ENCODE measurements at places on chromosomes 5 and 9. TPM values are rescaled to one million over a fixed set of nuclear protein-coding genes. Genes with fewer than 3 reads are reported as not detected.
A peak's percentile ranks its signal among the peaks of the same experiment; 100 is the strongest.

The G3BP1 gene
- polyA plus RNA-seq: 32.8 TPM

The ORM2 gene
- not detected for polyA plus RNA-seq

The CDX1 gene
- polyA plus RNA-seq: 0.22 TPM

The SPINK5 gene
- polyA plus RNA-seq: not detected

The TRIP13 gene
- 16.3 TPM for polyA plus RNA-seq

The ABO gene
- polyA plus RNA-seq: not detected

The ACOT12 gene
- polyA plus RNA-seq: not detected

The SLC27A6 gene
- polyA plus RNA-seq: 0.02 TPM

The LCN6 gene
- polyA plus RNA-seq: not detected

The LTC4S gene
- 0.72 TPM for polyA plus RNA-seq

The SLC34A1 gene
- not detected for polyA plus RNA-seq

The OGN gene
- not detected for polyA plus RNA-seq

The PAEP gene
- polyA plus RNA-seq: not detected

- DNase-seq: peak; percentile 82
Measured at GRCh38 chr5:53027913-53028312, 38.8 kb downstream of the ITGA2 start.

GRCh38 chr9:89574309-89574708 is 30.5 kb upstream of the GADD45G start:
- DNase-seq: no peak

DNA sequence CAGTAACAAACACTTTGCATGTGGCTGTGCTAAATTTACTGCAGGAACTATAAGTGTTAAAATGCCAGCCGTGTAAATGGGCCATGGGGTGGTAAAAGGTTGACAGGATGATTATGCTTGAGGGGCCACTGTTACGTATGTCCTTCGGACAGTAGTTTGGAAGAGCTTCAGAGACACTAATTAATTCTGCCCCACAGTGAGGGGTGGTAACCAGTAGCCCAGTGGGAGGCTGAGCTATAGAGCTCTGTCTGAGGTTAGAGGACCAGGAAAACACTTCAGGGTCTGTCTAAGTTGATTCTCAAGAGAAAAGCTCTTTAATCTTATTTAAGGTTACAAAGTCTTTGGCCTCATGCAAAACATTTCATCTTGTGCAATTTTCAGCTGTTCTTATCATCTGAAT is 176.6 kb downstream of the DMRTA1 start:
- DNase-seq: no peak

GRCh38 chr5:150062216-150062922 is 24.0 kb downstream of the CSF1R start:
- DNase-seq: peak; percentile 52

- no peak for DNase-seq
Measured at GRCh38 chr9:129999141-129999510, 43.9 kb downstream of the FNBP1 start.

DNA sequence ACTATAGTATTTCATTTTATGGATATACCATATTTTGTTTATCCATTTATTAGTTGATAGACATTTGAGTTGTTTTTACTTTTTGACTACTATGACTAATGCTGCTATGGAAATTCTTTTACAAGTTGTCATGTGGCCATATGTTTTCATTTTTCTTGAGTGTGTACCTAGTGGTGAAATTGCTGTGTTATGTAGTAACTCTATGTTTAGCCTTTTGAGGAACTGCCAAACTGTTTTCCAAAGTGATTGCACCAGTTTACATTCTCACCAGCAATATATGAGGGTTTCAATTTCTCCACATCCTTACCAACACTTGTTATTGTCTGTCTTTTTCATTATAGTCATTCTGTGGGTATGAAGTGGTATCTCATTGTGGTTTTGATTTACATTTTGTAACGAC is 75.4 kb downstream of the GRIA1 start:
- DNase-seq: peak; percentile 76

- no peak for DNase-seq
Measured at GRCh38 chr9:129501771-129502319, 119.1 kb downstream of the C9orf50 start.

DNA sequence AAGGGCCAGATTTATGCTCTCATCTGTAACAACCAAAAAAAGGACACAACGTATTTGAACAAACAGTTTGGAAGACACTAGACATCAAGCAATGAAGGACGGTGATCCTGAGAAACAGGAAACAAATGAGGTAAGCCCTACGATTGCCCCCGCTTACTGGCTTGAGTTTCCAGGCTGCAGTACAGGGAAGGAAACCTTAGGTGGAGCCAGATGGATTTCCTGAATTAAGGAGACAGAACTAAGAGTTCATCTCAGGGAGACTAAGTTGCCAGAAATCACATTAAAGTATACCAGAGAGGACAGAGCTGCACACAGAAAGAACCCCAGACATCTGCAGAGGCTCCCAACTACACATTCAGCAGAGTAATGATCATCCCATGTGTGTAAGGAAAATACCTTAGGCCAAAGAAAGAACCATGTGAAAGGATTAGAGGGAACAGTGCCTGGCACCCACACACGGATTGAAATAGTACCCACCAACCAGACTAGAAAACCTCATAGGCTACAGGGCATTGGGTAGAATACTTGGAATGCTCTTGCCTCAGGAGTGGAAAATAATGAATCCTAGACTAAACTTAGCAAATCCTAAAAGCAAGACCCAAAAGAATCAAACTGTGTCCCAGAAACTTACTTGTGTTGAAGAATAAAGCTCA is 99.3 kb upstream of the NIPBL start:
- peak; percentile 27 for DNase-seq

- DNase-seq: no peak
Measured at GRCh38 chr9:19642256-19642655, 146.6 kb downstream of the SLC24A2 start.

- no peak for DNase-seq
Measured at GRCh38 chr5:40675396-40676133, 4.2 kb upstream of the PTGER4 start.

GRCh38 chr5:33180900-33181299 is 259.9 kb upstream of the TARS1 start:
- peak; percentile 70 for DNase-seq

GRCh38 chr9:18579536-18579935 is 105.6 kb downstream of the ADAMTSL1 start:
- DNase-seq: no peak

- no peak for DNase-seq
Measured at GRCh38 chr9:26331223-26331622, 561.4 kb downstream of the CAAP1 start.

GRCh38 chr5:121158451-121158850 is 693.2 kb upstream of the FTMT start:
- DNase-seq: no peak

DNA sequence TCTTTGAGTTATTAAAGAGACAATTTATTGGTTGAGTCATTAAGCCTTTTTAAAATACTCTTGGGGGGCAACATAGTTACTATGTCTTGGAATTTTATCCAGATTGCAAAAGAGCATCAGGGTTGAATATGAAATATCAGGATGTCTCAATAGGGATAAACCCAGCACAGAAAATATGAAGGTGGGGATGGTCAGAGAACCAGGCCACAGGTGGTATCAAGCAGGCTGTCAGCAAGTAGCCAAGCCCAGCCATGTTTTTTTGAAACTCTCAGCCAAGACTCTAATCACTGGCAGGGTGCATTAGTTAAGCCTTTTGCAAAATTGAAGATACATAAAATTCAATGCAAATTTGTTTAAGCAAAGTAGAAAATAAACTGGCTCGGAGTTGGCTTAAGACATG is 468.9 kb downstream of the DTWD2 start:
- DNase-seq: no peak

- no peak for DNase-seq
Measured at GRCh38 chr9:76203373-76203772, 190.9 kb downstream of the RFK start.

DNA sequence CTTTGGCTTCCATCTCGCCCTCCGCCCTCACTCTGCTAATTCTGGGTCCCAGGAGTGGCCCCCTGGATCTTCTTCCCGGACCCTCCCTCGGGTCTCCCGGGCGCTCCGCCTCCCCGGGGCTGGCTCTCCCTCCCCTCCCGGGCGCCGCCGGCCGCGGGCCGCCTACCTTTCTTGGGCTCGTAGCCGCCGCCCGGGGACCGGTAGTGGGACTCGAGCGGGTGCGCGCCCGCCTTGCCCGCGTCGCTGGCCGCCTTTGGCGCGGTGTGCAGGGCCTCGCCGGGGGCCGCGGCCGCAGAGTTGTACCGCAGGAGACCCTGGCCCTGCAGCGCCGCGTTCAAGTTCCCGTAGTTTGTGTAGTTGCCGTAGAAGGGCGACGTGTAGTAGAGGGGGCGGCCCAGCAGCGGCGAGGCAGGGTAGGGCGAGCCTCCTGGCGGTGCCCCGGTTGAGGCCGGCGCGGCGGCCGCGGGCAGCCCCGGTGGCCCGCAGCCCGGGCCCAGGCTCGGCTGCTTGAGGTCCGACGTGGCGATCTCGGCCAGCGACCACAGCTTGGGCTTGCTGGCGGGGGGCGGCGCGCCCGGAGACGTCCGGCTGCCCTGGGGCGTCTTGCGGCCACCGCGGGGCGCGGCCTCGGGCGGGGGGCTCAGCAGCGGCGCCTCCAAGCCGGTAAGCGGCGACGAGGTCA is 3.2 kb downstream of the IRX2 start:
- DNase-seq: no peak

DNA sequence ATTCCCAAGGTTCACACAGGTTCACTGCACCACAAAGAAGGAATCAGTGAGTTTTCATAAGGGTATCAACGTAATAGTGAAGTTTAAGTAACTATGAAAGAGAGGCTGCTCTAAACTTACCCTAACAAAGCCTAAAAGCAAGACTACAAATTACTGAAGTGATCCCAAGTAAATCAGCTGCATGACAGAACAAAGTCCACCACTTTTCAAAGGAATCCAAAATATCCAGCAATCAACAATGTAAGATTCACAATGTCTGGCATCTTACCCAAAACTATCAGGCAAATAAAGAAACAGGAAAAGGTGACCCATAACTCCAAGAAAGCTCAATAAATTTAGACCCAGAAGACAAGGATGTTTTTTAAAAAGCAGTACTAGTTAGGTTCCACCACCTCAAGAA is 70.1 kb downstream of the GNAQ start:
- no peak for DNase-seq

DNA sequence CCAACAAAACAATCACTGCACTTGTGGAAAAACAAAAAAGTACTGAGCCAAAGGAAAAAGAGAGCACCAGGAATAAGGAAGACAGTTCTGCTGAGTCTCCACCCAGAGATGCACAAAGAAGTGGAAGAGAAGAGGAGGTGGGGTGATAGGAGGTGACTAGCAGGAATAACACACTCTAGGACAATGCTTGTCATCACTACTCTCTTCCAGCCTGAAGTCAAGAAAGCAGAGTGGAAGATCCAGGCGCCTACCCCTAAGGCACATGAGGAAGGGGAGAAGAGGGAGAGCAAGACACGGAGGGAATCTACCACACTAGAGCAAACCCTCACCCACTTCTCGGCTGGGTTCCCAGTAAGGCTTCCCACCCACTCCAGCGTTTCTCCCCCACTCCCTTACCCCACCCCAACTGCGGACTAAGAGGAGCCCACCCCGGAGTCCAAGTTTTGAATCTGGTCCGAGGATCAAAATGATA is 1.7 kb downstream of the SLIT3 start:
- DNase-seq: no peak

DNA sequence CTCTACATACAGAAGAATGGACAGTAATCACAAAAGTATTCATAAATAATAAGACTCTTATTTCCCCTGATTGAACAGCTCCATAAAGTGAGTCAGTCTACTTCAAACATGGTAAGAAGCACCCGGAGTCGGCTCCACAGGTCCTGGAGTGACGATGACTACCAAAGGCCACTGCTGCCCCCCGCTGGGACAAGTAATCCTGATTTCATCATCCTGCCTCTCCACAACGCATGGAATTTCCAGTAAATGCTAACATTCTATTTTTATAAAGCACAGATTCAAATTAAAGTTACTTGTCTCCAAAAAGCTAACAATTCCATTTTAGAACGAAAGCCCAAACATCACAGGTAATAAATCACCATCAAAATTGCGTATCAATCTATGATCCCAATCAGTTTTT is 16.2 kb downstream of the ATPSCKMT start:
- DNase-seq: peak; percentile 97

- DNase-seq: no peak
Measured at GRCh38 chr5:169686137-169686536, 49.1 kb downstream of the DOCK2 start.

DNA sequence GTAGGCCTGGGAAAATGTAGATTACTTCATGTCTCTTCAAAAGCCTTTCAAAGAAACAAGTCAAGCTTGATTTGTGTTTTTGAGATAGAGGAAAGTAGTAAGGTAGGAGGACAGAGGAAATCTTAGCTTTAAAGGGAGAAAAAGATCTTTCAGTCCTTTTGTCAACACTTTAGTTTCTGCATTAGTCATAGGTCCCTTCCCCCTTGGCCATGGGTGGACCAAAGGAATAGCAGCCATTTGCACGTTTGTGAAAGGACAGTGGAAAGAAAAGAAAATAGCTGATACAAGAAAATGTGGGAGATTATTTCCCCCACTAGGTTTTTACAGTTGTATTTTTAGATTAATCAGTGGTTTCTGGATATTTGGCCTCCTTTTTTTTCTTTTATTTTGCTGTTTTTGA is 121.9 kb upstream of the GRHPR start:
- DNase-seq: peak; percentile 49

DNA sequence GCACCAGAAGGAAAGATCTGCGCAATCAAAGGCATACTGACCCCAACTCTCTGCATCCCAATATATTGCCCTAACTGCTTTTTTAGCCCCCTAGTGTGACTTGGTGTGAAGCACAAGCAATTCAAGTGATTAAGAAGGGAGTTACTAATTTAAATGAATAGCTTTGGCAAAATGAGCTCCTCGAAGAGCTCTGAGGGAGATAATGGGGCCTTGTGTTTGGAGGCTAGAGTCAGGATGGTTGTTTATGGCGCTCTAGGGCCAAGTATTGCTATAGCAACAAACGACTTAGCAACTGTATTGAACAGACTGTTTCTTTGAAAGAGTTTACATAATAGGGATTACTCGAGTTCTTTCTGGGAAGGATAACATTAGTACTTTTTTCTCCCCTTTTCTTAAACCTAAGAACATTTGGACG is 11.5 kb upstream of the C5orf58 start:
- peak; percentile 6 for DNase-seq

DNA sequence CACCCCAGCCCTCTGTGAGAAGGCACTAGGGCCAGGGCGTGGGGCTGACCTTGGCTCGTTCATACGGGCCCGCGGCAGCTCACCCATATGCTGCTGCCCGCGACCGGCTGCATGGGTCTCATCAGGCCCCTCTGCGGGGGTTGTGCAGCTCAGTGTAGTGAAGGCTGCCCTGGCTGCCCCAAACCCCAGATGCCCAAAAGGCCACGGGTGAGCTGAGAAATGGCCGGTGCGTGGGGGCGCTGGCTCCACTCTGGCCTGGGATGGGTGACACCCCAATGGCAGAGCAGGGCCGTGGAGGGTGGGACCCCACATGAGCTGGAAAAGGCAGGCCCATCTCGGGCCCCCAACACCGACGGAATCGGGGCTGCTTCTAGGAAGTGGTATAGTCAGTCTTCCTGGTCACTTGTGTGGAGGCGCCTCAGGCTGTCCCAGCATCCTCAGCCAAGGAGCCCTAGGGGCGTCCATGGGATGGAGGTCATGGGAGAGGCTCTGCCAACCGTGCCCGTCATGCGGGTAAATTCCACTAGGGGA is 19.4 kb upstream of the LRRC14B start:
- no peak for DNase-seq
